ENCODE measurements at places on chromosomes 2 and 18.

- DNase-seq, result no peak
Measured at GRCh38 chr18:46408334-46408987, 248.6 kb downstream of the LOXHD1 start.

DNA sequence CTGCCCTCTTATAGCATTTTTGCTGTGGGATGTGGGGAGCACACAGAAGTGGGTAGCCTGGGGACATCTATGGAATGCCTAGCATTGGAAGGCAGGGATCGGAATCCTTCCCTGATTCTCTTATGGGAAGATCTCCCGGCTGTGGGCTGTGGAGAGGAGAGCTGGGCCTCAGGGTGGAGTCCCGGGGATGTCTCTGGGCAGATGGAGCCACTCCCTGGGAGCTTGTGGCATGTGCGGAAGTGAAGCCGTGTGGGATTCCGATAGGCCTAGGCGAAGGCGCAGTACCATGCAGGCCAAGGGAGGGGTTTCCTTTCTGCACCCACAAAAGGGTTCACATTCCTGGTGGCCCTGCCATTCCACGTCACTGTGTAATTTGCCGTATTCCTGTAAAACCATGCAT is 87.9 kb downstream of the GLI2 start:
- no peak for DNase-seq

- no peak for DNase-seq
Measured at GRCh38 chr2:190835303-190835930, 45.2 kb upstream of the GLS start.

GRCh38 chr2:64419596-64420165 is 34.3 kb upstream of the LGALSL start:
- DNase-seq, result no peak

DNA sequence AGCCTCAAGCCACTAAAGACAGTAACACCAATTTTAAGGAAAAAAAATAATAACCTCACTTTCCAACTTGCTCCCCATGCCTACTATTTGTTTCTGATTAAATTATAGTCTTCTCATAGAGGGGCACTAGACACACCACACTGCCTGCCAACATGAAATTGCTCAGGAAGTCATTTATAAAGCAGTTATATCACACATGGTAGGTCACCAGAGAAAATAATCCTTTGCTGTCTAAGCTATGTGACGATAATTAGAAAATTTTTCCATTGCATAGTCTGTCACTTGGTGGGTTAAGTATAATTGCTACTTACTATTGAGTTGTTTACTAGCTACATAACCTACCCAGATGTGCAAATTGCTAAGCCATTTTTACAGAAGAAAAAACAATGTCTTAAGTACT is 85.2 kb downstream of the INO80D start:
- DNase-seq, result no peak

DNA sequence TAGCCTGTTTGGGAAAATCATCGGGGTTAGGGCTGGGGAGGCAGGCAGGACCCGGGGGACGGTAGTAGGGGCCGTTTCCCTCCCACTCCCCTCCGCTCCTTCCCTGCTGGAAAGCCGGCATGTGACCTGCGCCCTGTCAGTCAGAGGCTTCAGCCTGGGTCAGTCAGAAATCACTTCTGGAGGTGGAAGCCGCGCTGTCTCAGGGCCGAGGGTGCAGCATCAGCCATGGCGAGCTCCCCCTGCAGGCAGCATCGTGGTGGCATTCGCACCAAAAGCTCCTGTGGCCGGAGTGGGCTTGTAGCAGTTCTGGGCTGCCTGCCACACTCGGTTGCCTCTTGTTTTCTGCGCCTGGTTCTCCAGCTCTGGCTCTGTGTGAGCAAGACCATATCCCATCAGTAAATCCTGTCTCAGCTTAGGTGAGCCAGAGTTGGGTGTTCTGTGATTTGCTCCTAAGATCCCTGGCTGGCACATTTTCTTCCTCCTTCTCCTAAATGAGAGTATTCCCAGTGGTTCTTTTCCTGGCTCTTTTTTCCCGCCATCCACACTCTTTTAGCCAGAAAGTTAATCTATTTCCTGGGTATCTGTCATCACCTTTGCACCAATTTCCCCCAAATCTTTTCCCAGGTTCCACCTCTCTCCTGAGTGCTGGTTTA is 123.9 kb upstream of the CD302 start:
- DNase-seq, result peak; percentile 57

DNA sequence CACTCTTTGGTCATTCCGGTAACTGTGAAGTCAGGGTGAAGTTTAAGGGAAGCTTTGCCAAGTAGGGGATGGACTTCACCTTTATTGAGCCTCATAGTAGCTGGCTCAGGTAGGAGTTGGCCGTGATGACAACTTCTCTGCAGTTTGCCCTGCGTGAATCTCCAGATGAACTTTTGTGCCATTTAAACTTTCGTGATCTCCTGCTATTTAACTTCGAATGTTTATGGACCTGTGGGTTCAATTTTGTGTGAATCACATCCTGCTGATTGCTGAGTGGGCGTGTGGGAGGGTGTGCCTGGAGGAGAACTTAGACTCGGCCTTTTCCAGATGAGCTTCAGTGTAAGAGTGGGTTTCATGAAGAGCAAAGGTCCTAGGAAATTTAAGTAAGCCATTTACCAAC is 4.2 kb downstream of the UGT1A1 start:
- DNase-seq, result no peak

DNA sequence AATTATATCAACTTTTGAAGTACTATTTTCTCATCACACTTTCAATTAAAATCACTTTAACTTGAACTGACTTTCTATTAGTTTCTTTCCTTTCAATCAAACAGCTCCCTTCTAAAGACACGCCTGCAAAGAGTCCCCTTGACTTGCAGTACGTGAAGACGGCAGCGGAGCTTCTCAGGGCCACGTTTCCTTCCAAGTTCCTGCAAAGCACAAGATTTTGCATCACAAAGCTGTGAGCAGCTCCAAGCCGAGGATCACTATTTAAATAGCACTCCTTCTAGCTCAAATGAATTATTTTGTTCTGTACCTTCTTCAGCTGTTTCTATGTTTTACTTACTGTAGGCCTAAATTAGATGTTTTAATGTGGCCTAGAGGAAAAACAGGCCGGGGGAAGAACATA is 30.8 kb downstream of the SH3YL1 start:
- no peak for DNase-seq

DNA sequence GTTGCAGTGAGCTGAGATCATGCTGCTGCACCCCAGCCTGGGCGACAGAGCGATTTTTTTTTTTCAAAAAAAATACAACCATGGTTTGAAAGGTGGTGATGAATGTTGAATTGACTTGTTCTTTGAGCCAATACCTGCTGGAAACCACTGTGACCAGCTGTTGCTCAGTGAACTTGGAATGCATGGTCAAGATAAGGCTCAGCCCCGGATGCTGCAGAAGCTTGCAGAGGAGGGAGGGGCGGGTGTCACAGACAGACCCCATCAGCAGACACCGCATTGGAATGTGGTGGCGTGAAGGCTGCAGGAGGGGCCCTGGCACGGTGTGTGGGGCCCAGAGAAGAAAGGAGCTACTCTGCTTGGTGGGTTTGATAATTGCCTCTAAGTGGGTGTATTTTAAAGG is 91.6 kb downstream of the ITGB1BP1 start:
- DNase-seq, result no peak

GRCh38 chr2:157470321-157470720 is 26.4 kb upstream of the CYTIP start:
- peak; percentile 68 for DNase-seq

DNA sequence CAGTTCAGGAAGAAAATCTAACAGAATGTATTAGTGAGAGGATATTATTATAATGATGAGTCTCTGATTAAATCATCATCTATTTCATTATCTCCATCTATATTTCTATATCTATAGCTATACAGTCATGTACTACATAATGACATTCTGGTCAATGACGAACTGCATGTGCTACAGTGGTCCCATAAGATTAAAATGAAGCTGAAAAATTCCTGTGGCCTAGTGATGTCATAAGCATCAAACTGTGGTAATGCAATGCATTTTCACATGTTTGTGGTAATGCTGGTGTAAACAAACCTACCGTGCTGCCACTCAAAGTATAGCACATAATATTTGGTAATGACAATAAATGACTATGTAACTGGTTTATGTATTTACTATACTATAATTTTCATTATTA is 1127.9 kb upstream of the CHAC2 start:
- no peak for DNase-seq

DNA sequence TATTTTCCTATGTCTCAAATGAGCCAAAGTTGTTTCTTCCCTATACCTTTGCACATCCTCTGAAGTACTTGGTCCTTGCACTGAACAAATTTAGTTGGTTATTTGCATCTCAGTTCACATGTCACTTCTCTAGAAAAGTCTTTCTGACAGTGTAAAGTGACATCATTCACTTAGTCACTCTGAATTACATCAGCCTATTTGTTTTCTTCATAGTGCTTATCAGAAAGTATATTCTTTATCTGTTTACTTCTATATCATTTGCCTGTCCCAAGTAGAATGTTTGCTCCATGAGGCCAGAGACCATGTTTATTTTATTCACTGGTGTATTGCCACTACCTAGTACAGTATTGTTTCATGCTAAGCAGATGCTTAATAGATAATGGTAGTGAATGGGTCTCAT is 173.7 kb downstream of the HNMT start:
- no peak for DNase-seq

DNA sequence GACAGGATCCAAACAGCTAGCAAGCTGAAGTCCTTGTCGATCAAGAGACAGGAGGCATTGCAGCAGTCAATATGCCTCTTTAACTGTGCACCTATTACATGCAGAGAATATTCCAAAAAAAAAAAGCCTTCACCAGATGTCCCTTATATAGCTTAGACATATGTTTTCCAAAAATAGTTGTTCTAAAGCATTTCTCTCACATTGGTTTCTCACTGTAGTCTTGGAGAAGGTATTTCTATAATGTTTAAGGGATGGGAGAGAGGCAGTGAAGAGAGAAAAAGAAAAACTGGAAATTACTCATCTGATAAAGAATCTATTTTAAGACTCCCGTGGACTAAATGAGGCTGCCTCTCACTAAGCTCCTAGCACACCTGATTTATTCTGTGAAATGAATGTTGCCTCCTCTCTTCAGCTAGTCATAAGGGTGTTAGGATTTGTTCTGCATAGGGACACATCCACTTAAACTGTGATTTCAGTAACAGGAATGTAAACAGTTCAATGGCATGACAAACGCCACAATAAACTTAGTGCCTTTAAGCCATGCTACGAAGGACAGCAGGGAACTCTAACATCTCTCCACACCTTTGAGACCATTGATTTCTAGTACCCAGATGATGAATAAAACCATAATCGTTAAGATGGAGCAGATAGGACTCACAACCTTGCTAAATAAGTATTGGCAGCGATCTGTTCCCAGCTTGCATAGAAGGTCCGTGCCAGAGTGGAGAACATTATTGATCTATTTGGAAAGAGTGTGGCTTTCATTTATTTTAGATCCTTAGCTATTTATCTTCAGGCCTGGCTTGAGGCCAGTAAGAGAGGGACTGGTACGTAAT is 98.6 kb upstream of the NCK2 start:
- DNase-seq, result no peak

GRCh38 chr2:99317161-99317872 is 16.3 kb upstream of the LYG1 start:
- no peak for DNase-seq

- no peak for DNase-seq
Measured at GRCh38 chr2:96116879-96117533, 635 bp upstream of the ADRA2B start.

DNA sequence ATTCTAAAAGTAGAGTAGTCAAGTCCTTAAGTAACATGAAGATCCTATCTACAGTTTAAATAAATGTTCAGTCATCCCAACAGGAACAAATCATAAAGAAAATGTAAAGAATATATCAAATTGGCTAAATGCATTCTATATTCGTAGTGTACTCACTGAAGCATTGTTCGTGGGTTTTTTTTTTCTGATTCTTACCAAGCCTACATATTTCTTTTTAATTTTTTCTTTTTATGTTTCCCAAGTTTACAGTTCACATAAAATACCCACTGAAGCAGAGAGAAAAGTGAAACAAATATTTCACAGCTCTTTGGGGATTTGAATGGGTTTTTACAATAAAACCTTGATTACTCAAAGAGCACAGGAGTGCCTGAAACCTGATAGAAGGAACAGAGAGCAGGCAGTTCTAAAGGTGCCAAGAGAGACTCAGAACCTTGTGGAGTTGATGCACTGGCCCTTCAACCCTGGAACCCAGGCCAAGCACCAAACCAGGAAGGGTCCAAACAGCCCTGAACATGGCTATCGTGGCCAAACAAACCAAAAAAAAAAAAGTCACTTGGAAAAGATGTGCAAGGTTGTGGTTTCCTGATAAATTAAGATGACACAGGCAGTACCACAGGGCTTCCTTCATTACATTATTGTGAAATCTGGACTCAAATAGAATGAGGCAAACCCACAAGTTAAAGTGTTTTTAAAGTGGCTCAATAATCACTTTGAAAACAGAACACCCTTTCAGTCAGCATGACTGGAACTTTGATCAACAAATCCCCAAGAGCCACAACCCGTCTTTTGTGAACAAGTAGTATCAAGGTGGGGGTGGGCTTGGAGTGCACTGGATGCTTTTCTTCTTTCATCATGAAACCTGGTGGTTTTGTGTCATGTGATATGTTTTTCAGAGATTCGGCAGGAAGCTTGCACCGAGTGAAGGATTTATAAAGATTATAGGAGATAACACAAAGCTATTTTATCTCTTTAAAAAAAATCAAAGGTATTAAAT is 245.0 kb upstream of the FN1 start:
- no peak for DNase-seq

DNA sequence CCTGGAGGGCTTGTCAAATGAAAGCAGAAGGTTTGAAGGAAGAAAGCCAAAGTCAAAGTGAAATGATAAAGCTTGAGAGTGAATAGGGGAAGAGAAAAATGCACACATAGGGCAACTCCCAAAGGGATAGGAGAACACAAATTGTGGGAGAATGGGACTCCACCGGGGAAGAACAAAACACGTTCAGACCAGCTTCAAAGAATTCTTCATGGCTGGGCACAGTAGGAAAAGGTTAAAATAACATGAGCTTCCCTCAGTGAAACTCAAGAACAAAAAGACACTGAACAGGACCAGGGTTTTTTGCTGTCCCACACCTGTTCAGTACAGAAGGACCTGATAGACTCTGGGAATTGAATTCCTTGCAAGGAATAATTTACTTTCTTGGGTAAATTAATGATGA is 123.1 kb upstream of the NCKAP5 start:
- no peak for DNase-seq

DNA sequence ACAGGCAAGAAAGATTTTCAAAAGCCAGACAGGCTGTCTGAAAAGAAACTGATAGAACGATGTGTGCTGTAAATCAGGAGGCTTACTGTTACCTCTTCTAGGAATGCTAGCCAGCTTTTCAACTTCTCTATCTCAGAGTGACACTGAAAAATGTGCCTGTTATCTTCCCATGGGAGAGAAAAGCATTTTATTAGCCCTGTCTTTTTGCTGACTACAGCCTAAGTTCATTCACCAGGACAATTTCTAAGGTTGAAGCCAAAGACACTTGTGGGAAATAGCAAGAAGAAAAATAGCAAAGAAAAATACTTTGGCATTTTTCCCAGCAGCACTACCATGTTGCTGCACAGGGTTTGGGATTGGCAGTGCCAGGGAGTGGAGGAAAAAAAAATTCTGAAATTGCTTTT is 34.0 kb downstream of the ABCB11 start:
- no peak for DNase-seq

DNA sequence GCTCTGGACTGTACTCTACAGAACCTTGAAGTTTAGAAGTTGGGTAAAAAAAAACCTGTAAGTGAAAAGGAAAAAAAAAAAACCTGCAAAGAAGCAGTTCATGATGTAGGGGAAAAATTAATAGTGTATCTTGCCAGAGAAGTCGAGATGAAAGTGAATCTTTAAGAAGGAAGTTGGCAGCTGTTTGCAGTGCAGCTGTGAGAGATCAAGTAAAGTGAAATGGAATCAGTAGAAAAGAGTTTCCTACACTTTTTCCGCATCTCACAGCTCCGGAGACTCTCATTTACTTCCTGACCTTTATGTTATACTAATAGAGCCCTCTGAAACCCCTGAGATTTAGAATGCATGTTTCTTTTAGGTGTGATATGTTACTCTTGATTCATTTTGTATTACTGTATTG is 19.2 kb downstream of the RNMT start:
- DNase-seq, result no peak
